ENCODE measurements at places on chromosomes 11 and 22.

DNA sequence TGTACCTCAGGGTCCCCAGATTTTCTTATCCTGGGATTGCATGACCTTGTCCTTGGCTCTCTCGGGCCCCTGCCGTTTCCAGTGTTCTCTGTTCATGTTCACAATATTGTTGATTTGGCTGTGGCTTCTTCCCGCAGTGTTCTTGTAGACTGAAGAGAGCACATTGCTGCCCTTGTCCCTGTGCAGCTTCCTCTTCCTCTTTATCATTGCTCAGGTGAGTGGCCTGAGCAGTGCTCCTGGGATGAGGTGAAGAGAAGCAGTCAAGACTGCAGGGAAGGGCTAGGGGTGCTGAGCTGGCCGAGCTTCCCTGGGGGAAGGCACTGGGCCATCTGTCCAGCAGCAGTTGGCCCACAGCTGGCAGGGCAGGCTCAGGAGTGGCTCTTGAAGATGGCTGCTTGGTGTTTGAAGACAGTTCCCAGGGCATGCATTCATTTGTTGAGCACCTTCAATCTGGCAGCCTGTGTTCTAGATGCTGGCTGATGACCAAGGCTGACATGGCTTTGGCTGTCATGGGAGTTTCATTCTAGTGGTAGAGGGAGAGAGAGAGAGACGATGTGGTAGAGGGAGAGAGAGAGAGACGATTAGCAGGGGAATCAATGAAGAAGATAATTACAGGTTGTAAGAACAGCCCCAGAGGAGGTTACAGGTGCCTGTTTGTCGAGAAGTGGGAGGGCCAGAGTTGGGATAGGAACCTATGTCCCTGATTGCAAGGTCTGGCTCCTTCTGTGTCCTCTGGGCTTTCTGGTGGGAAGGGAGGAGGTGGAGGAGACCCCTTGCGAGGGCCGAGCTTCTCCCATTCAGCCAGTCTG lies 17.4 kb downstream of the BMAL1 start:
- DNase-seq: no peak

- DNase-seq: no peak
Measured at GRCh38 chr11:122162095-122162494, 46.1 kb upstream of the BLID start.

DNA sequence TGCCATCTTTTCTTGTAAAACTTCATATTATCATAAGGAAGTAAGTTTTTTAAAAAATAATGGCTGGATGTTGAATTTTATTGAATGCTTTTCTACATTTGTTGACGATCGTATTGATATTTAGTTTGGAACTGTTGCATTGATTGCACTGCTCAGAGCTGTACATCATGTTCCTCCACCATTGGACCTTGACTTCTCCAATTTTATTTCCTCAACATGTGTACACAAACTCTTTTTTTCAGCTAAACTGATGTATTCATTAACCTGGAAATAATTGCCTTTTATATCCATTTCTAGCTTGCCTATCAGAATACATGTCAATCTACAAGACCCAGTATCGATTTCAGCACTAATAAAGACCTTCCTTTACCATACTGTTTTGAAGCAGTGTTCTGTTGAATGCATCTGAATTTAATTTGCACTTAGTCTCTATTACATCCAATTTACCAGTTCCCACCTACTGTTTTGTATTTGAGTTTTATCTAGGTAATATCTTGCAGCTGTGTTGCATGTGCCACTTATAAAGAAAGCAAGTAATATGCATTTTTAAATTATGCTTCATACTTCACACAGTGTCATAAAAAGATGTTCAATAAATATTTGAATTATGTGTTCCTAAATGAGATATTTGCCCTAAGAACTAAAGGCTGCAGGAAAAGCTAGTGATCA lies 5.5 kb downstream of the CEP57 start:
- no peak for DNase-seq

- no peak for DNase-seq
Measured at GRCh38 chr11:69637198-69637940, 3.6 kb upstream of the CCND1 start.
